Subcutaneous adipose tissue (tissue), 4 donors: ENCODE measurements at places on chromosomes 7 and 10. TPM values are rescaled to one million over a fixed set of nuclear protein-coding genes. Genes with fewer than 3 reads are reported as not detected.

The CASP2 gene
- total RNA-seq, result 15.6 TPM

The EPDR1 gene
- 14.5 TPM for total RNA-seq

The RBP3 gene
- total RNA-seq, result not detected

The MYL10 gene
- not detected for total RNA-seq

The TMEM270 gene
- not detected for total RNA-seq

The SPDYE2B gene
- not detected for total RNA-seq

The ITPRID1 gene
- not detected for total RNA-seq
